Colonic mucosa (tissue), 4 donors: ENCODE measurements at places on chromosomes 16 and 17.

GRCh38 chr16:11576427-11577289 lies 10.1 kb downstream of the LITAF start:
- no peak for DNase-seq

DNA sequence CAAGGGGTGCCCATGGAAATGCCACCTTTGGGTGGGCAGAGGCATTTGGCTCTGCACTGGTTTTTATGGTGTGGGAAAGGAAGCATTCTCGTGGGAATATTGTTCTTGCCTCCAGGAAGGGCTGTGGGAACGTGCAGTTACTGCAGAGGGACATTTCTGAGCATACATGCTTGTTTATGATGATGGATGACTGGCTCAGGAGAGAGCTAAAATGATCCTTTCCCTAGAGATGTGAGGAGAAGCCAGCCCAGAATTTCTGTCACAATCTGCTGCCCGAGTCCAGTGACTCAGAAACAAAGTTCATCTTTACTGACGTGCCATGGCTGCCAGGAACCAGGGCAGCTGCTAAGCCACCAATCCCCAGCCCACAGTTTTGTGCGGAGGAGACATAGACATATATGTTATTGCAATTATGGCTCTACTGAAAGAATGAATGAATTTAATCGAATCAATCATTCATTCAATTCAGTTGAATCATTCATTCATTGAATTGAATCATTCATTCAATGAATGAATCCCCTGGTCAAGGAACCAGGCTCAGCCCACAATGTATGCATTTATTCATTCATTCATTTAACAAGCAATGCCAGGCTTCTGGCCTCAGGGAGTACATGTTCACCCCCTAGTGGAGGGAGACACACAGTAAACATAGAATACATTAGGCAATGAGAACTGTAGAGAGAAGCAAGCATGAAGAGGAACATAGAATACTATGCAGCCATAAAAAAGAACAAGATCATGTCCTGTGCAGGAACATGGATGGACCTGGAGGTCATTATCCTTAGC lies 414.4 kb upstream of the HSBP1 start:
- DNase-seq, result no peak

DNA sequence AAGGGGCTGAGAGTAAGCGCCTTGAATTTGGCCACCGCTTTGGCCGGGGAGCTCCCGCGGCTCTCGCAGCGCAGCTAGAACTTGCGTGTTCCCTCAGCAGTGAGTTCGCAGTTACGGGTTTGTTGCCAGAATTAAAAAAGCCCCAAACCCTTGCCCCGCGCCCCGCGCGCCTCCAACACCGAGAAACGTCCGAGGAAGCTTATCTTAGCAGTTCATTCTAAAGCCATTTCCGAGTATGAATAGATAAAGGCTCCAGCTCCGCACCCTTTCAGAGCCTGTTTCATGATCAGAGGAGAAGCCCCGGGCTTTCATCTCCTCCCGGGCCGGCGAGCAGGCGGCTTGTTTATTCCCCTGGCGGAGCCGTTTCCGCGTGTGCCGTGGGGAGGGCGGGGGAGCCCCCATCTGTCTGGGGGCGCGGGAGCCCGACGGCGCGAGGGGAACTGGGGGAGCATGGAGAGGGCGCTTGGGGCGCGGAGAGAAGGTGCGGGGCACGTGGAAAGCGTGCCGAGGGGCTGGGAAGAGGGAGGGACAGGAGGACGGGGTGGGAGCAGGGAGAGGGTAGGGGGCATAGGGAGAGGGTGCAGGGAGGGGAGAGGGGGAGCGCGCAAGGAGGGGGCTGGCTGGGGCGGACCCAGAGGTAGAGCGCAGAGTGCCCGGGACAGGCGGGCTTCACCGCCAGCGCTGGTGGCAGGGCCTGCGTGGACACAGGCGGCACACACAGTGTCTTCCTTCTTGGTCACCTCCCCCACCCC lies 9.9 kb downstream of the TBX4 start:
- DNase-seq, result no peak

DNA sequence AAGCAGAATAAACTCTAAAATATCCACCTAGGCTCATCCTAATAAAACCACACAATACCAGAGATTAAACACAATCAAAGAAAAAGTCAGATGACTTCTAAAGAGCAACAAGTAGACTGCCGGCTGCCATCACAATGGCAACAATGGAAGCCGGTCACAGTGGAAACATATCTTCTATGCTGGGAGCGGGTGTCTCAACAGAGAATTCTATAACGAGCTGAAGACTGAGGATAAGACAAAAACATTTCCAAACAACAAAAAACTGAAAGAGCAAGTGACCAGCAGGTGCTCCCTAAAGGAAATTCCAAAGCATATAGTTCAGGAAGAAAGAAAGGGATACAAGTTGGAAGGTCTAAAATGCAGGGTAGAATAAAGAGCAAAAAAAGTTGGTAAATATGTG lies 8.9 kb downstream of the NSMCE1 start:
- DNase-seq, result no peak

DNA sequence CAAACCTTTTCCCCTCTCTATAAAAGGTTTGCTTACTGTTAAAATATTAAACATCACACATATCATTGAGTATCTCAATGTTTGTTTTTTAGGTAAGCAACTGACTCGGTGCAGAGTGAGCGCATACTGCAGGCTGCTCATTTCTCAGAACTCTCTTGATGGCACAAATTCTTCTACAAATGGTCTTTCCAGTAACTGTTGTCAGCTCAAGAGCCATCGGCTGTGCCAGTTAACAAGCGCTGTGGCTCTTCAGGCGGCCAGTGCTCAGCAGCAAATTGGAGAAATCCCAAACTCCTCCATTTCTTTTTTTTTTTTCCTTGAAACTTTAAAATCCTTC lies 8.6 kb downstream of the ABCA3 start:
- DNase-seq, result no peak

DNA sequence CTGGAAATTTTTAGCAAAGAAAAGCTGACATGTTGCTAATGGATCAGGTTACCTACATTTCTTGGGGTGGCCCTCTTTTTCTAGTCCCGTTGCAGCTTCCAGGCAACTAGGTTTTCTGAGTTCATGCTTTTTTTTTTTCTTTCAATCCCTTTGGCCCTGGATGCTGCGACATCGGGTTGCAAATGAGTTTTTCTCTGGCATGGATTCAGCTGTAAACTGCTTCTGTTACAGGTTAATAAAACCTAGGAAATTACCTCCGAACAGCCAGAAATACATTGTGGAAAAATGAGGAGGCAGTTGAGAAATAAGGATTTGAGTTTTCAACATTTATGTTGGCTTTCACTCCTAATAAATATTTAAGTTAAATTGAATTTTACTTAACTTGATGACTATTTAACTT lies 149.8 kb upstream of the MAF start:
- DNase-seq, result no peak

DNA sequence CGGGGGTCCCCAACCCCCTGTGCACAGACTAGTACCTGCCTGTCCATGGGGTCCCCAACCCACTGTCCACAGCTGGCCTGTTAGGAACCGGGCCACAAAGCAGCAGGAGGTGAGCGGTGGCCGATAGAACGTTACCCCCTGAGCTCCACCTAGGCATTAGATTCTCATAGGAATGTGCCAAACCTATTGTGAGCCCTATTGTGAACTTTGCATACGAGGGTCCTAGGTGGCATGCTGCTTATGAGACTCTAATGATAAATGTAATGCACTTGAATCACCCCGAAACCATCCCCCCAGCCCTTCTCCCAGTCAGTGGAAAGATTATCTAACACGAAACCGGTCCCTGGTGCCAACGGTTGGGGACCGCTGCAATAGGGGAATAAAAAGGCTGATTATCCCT lies 1.5 kb downstream of the REXO5 start:
- DNase-seq, result no peak
